ENCODE measurements at places on chromosomes 13 and 19. TPM values are rescaled to one million over a fixed set of nuclear protein-coding genes. Genes with fewer than 3 reads are reported as not detected.
A peak's percentile ranks its signal among the peaks of the same experiment; 100 is the strongest.

PROZ gene
- total RNA-seq, result not detected

KIR2DL1 gene
- 0.58 TPM for total RNA-seq

ZNF222 gene
- total RNA-seq, result 4.5 TPM

GRCh38 chr13:111789011-111789410, 277.9 kb upstream of the SOX1 start:
- no peak overlapping the region for H3K4me3 ChIP-seq
- H3K27me3 ChIP-seq, result no peaks in the 10 kb centered on the region
- no peak for DNase-seq
- no peaks in the 10 kb centered on the region for H3K4me1 ChIP-seq

GRCh38 chr19:40933025-40933424, 51.0 kb upstream of the CYP2A7 start:
- H3K27ac ChIP-seq, result no peak overlapping the region
- no peaks in the 10 kb centered on the region for H3K27me3 ChIP-seq
- H3K4me1 ChIP-seq, result no peaks in the 10 kb centered on the region
- no peak overlapping the region for H3K4me3 ChIP-seq
- H3K36me3 ChIP-seq, result no peaks in the 10 kb centered on the region
- DNase-seq, result no peak

NUP62 gene
- 39.3 TPM for total RNA-seq

ZNF350 gene
- 13.0 TPM for total RNA-seq

GNG7 gene
- 5.5 TPM for total RNA-seq

GRCh38 chr19:1125601-1126467, 22.0 kb downstream of the GPX4 start:
- H3K4me3 ChIP-seq, result no peak overlapping the region
- DNase-seq, result no peak
- no peak overlapping the region for H3K27ac ChIP-seq

CXCL17 gene
- 150 TPM for total RNA-seq

GRCh38 chr13:109700176-109700575, 86.2 kb downstream of the IRS2 start:
- H3K36me3 ChIP-seq, result no peaks in the 10 kb centered on the region
- H3K4me1 ChIP-seq, result peaks cover 16% of the 10 kb centered on the region
- no peak overlapping the region for H3K4me3 ChIP-seq
- no peaks in the 10 kb centered on the region for H3K27me3 ChIP-seq

- DNase-seq, result peak; percentile 31
- peaks cover 13% of the 10 kb centered on the region for H3K27me3 ChIP-seq
- H3K4me3 ChIP-seq, result no peak overlapping the region
- H3K36me3 ChIP-seq, result no peaks in the 10 kb centered on the region
- no peak overlapping the region for H3K27ac ChIP-seq
These were observed 9.3 kb downstream of the CHST8 start for GRCh38 chr19:33630880-33631608.

DNA sequence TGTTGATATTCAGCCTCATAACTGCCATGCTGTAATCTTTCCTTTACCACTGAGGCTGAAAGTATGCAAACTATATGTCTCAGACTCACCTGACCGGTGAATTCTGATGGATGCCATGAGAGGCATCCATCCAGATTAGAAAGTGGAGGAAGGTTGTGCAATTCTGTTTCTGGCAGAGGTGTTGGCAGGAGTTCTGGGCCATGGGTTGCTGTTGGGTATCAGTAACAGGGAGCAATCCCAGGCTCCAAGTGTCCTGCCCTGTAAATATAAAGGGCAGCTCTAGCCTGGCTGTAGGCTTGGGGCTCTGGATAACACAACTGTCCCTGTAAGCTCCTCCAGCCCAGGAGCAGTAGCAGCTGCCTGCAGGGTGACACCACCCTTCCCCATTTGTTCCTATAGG, 77.4 kb upstream of the ABCC4 start:
- H3K27ac ChIP-seq, result no peak overlapping the region
- H3K36me3 ChIP-seq, result no peaks in the 10 kb centered on the region
- no peak for DNase-seq
- H3K4me1 ChIP-seq, result peaks cover 4% of the 10 kb centered on the region
- no peaks in the 10 kb centered on the region for H3K27me3 ChIP-seq

MISP gene
- total RNA-seq, result 15.9 TPM

TEX29 gene
- 0.81 TPM for total RNA-seq

GRCh38 chr19:18788529-18789421, 2.3 kb downstream of the COMP start:
- no peaks in the 10 kb centered on the region for H3K36me3 ChIP-seq
- DNase-seq, result no peak
- H3K27me3 ChIP-seq, result peaks cover 73% of the 10 kb centered on the region
- H3K4me3 ChIP-seq, result no peak overlapping the region

Measured in upper lobe of right lung (tissue), 1 donor.